ENCODE measurements at places on chromosomes 11 and 22.
A peak's percentile ranks its signal among the peaks of the same experiment; 100 is the strongest.

- no peak for DNase-seq
Measured at GRCh38 chr11:99271527-99271926, 250.8 kb downstream of the CNTN5 start.

DNA sequence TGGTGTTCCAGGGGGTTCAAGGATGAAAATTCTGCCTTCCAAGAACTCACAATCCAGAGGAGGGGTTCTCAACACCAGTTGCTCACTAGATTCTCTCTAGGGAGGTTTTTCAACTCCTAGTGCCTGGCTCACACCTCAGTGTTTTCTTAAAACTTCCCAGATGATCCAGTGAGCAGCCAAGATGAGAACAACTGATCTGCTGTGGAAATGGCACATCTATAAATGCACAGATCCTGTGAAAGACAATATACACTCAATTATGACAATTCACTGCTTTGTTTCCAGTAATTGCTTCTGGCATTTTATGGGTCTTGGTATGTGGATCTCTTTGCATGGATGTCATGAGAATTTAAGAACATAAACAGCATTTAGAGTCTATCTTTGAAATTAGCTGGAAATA, 45.2 kb upstream of the PRSS23 start:
- DNase-seq, result no peak

GRCh38 chr11:120558744-120559431, 47.3 kb downstream of the GRIK4 start:
- DNase-seq, result no peak

GRCh38 chr11:31433851-31434250, 64.2 kb downstream of the DNAJC24 start:
- no peak for DNase-seq

DNA sequence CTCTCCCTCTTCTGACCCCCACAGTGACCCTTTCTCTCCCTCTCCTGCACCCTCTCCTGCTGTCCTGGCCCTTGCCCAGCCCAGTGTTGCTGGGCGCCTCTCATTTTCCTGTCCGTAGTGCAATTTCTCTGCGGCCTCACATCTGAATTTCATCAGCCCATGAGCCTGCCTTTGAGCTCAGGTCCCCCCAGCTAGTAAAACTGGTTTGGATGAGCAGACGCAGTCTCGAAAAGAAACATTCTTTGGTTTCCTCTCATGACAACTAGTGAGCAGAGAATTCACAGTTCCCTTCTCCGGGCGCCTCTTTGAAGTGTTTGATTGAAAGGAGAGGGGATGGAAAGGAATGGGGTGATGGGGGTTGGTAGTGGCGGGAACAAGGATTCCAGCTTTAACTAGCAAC, 126.0 kb upstream of the CADM1 start:
- DNase-seq, result no peak

DNA sequence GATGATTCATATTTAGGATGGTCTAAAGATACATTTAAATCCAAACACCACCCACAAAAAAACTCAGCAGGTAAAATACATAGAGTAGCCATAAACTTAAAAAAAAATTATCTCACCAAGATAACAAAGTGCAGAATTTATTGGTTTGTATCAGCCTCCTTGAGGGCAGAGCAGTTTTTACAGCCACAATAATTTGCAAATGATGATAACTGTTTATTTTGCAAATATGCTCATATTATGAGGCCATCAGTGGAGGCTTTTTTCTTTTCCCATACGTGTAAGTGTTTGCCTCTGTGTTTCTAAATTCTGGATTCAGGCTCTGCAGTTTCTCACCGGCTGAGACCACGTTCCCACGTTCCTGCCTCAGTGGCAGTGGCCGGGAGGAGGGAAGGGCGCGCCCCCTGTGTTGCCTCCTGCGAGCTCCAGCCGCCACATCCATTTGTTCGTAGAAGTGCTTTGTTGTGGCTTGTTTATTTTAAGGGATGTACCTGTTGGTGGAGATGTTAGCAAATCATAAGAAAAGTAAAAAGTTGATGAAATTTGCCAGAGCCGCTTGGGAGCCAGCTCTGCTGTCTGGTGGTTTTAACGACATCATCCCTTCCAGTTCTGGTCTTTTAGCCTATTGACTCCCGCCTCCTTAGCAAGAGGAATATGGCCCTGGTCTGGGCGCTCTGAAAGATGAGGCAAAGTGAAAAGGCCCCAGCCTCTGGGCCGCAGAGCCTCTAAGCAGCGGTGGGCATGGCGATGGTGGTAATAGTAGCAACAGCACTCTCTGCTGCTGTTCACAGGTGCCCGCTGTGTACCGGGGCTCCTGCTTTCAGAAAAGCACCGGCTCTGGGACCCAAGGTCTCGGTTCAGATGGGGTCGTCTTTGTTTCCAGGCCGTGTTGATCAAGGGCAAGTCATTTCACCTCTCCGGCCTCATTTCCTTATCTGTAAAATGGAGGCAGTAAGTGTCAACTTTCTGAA, 66.7 kb upstream of the PPARA start:
- no peak for DNase-seq

GRCh38 chr11:111823131-111823530, 48.2 kb downstream of the ALG9 start:
- DNase-seq, result no peak

DNA sequence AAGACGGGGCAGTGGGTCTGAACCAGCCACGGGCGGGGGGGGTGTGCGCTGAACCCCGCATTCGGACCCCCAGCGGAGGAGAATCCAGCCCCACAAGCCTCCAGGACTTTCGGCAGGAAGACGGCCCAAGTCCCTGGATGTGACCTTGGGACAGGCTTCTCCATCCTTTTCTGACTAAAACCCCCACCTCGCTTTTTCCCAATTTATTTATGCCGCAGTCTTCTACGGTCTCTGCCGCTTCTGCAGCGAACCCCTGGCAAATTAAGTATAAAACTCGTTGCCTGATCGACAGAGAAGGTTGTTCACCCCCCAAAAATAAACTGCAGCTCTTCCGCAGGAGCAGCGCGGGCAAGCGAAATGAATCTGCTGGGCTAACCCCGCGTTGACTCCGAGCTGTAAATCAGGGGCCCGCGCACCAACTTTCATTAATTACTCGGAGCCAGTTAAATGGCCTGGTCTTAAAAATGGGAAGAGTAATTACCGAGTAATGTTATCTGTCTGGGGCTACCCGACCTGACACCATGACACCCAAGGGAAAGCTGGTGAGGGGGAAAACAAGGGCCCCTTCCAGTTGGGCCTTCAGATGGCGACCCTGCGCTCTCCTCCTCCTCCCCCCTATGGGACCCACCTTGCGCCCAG, 6.6 kb downstream of the WT1 start:
- no peak for DNase-seq

- DNase-seq, result peak; percentile 96
Measured at GRCh38 chr11:66466225-66467033, at the start of gene PELI3. Gene PELI3 (plus strand): TSS chr11:66466905. CDS start chr11:66468129, 1,224 bp downstream.

GRCh38 chr11:12809864-12810567, 135.8 kb downstream of the TEAD1 start:
- no peak for DNase-seq
